ENCODE measurements at places on chromosomes 2 and 18. TPM values are rescaled to one million over a fixed set of nuclear protein-coding genes. Genes with fewer than 3 reads are reported as not detected.

DNA sequence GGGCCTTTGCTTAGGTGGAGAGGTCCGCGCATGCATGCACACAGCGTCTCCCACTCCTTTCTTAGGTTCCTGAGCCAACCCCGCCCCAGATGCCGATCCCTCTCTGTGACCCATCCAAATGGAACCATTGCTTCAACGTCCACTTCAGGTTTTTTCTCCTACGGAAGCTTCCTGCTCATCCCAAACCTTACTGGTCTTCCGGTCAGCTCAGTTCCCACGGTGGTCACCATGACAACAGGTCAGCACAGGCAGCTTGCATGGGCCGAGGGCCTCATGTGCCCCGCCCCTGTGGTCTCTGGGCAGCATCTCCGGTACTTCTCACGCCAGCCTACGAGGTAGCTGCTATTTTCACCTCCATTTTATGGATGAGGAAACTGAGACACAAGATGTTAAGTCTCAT is 163.7 kb downstream of the SOCS6 start:
- DNase-seq = no peak

GRCh38 chr2:122094557-122094956 is 339.1 kb downstream of the TSN start:
- no peak for DNase-seq

DNA sequence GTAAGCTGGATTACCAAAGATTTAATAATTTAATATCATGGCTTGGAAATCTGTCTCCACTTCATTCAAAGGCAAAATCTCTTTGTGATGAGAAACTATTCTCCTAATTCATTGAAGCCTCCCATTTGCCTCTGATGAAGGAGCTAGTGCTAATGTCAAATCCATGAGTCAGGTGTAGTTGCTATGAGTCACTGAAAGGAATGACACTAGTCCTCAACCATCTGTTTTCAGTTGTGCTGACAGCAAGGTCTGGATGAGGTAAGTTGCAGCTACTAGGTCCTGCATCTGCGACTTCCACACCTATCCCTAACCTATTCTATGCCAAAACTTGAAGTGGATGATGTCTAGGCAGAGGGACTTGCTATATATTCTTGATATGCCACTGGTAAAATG is 324.0 kb upstream of the UBE2E3 start:
- no peak for DNase-seq

DNA sequence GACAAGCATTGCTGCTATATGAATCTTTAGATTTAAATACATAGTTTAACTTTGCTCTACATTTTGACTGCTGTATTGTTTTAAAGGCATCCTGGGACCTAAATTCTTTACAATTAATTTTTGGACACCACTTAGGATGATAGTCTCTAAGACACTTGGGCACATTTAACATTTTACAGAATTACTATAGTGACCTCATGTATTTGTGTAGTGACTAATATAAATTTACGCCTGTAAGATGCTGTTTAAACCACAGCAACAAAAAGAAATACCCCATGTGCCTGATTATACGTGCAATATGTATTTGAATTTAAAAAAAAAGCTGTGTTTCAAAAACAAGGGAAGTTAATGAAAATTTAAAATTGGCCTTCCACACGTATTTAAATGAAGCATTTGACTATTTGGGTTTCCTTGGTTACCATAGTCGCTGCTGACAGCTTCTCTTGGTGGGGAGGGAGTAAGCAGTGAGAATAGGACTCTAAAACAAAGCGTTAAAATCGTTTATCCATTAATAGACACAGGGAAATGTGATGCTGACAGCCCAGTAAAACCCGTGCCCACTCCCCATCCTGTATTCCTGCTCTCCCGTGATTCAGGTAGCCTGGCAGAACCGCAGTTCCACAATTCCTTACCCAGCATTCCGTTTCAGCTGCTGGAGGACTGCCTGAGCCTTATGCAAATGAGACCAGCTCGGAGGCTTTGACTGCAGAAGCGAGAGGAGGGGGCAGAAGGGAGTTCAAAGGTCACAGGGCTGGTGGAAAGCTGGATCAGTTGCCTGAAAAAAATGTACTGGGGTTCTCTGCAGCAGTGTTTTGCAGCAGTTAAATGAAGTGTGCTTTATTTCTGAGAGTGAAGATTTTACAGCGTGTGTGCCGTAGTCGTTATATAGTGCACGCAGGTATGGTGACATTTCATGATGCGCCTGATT is 104.3 kb downstream of the CSRNP3 start:
- peak; percentile 72 for DNase-seq

DNA sequence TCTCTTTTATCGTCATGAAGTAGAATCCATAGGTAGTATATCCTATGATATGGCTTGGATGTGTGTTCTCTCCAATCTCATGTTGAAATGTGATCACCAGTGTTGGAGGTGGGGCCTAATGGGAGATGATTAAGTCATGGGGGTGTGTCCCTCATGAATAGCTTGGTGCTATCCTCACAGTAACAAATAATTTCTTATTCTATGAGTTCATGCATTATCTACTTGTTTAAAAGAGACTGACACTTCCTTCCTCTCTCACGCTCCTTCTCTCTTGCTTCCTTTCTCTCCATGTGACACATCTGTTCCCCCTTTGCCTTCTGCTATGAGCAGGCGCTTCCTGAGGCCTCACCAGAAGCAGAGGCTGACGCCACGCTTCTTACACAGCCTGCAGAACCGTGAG is 165.6 kb downstream of the MREG start:
- no peak for DNase-seq

DNA sequence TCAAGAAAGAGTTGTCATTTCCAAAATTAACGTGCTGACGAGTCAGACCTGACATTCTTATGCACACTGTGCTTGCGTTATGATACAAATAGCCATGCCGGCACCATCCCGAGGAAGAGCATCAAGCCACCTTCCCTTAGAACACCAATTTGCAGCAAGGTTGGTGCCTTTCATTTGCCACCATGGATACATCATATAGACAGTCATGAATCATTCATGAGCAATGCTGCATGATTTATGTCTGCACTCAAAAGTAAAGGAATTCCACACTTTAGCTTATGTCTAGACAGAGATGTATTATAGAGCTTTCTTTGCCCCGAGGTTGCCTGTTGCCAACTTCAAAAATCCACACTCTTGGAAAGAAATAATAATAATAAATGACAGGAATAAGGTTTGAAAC is 166.9 kb downstream of the VWC2L start:
- DNase-seq = no peak

- no peak for DNase-seq
Observed at GRCh38 chr2:138559641-138560040, 58.1 kb downstream of the SPOPL start.

GRCh38 chr2:33392366-33392765 is 84.1 kb upstream of the RASGRP3 start:
- DNase-seq = no peak

GRCh38 chr2:118185210-118186109 is 97.2 kb downstream of the INSIG2 start:
- DNase-seq = peak; percentile 70

DNA sequence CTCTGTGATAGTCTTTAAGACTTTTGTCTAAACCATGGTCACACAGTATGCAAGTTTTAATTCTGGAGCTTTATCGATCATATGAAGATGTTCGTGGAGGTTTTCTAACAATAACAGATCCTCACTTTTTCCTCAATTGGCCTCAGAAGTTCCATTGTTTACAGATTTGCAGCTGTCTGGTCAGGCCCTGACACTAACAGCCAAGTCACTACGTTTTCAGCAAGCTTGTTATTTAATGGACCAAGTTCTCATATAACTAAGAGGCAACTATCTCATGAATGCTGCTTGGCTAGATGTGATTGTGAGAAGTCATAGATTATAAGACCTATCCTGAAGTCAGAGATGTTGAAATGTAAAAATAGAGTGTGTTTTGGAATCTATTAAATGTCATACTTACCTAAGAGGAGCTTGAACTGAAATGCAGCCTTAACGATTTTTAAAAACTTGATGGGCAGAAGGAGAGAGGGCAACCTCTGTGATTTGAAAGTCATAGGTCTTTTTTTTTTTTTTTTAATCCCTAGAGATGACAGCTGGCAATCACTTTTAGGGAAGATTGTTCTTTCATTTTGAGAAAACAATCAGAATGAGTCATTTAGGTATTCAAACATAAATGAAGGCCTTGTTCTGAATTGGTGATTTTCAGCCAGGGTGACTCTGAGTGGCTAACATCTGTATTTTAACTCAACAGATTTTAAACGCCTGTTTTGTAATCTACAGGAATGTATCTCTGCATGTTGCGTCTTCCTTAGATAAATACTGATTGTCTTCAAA is 48.4 kb upstream of the NEMP2 start:
- DNase-seq = no peak

GRCh38 chr2:224278531-224278930 is 123.4 kb downstream of the FAM124B start:
- no peak for DNase-seq

- DNase-seq = no peak
Observed at GRCh38 chr2:54464341-54464740, 8.2 kb downstream of the SPTBN1 start.

- no peak for DNase-seq
Observed at GRCh38 chr2:101356521-101356920, 30.8 kb downstream of the CREG2 start.

DNA sequence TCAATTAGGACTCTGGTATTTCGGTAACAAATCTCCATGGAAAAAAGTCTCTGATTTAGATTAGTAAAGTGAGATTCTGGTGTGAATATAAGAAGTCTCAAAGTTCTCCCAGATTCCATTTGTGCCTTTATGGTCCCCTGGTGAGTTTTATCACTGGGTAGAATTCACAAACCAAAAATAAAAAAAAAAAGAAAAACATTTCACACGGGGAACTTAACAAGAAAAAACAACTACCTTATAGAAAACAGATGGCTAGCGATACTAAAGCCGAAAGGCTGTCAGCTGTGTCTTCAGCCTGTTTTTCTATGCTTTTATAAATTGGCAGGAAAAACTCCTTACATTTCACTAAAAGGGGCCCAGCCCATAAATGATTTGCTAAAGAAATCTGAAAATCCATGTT is 50.6 kb downstream of the COL5A2 start:
- DNase-seq = no peak

DNA sequence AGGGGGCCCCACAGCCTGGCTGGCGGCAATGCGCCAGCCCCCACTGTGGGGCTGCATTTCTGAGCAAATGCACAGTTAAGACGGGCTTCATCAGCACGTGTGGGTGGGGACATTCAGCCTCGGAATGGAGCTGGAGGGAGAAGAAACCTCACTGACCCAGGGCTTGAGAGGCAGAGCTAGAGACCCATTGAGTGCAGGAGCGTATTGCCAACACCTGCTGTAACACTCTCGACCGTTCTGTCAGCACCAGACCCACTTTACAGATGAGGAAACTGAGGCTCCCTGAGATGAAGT is 200.9 kb upstream of the RAB6C start:
- peak; percentile 10 for DNase-seq

DNA sequence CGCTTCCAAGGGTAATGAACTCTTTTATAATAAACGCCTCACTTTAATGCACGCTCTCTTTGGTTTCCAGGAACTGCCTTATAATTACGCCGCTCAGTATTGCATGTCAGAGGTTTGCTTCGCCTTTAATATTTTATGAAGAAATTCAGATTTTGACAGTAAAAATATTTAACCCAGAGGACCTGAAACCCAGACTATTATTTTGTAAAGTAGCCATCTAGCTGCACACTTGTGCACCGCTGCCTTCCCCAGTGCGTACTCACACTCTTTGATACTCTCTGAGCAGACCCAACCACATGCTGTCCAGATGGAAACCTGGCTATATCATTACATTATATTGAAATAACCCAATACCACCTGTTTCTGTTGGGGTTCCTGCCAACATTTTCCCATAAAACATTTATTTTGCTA is 270.1 kb downstream of the C1D start:
- DNase-seq = no peak

- DNase-seq = no peak
Observed at GRCh38 chr2:95730813-95731212, 139.0 kb downstream of the TRIM43 start.

DNA sequence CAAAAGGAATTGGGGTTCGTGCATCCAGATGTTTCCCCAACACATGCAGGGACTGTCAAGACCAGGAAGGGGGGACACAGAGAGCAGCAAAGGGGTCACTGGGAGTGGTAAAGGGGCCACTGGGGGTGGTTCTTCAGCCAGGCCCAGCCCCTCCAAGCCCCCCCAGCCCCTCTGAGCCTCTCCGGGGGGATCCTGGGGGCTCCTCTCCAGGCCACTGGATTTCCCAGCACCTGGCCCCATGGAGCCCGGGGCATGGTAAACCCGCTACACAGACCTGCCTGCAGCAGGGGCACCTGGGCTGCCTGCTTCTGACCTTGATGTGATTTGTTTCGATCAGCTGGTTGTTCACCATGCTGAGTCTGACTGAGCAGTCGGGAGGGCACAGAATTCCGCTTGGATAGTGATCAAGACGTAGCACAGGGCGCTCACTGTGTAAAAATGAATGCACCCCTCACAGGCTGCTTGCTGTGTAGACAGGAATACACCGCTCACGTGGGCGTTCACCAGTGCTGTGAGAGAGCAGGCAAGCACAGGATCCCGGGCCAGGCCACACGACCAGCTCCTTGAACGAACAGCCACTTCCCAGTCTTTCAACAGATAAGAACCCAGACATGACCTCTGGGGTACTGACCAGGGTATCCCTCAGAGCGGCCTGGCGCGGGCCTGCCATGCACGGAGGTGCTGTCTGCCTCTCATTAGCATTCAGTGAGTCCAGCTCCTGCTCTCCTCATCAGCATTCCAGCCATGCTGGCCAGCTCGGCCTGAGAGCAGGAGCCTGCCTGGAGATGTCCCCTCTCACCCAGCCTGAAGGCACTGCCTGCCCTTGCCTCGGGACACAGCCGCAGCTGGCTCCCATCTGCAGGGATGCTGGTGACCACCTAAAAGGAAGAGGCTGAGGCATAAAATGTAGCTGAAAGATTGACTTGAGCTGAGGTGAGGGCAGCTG is 73.3 kb upstream of the OTOS start:
- no peak for DNase-seq

DNA sequence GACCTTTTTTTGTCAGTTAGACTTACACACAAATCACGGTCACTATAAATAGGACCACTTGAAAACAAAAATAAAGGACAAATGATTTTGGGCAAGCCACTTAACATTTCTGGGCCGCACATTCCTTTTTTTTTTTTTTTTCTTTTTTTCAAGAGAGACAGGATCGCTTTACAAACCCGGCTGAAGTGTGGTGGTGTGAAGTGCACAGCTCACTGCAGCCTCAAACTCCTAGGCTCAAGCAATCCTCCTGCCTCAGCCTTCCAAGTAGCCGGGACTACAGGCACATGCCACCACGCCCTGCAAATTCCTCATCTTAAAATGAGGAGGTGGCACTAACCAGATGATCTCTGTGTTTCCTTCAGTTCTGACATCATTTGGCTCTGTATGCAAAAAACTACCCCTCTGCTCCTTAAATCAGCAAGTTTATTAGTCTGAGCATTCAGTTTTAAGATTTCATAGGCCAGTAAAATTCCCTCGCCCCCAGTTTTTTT is 28.3 kb upstream of the MRO start:
- no peak for DNase-seq

GRCh38 chr2:74548900-74549826 is 4.6 kb downstream of the LOXL3 start:
- peak; percentile 50 for DNase-seq

The ASB18 gene
- not detected for total RNA-seq

The ADAM23 gene
- total RNA-seq = 16.4 TPM

The LIPG gene
- 10.2 TPM for total RNA-seq

The LCT gene
- total RNA-seq = not detected

The SCN9A gene
- total RNA-seq = 11.2 TPM

Measured in glutamatergic neuron (in vitro differentiated cells).